ENCODE measurements at places on chromosomes 5 and 9.

DNA sequence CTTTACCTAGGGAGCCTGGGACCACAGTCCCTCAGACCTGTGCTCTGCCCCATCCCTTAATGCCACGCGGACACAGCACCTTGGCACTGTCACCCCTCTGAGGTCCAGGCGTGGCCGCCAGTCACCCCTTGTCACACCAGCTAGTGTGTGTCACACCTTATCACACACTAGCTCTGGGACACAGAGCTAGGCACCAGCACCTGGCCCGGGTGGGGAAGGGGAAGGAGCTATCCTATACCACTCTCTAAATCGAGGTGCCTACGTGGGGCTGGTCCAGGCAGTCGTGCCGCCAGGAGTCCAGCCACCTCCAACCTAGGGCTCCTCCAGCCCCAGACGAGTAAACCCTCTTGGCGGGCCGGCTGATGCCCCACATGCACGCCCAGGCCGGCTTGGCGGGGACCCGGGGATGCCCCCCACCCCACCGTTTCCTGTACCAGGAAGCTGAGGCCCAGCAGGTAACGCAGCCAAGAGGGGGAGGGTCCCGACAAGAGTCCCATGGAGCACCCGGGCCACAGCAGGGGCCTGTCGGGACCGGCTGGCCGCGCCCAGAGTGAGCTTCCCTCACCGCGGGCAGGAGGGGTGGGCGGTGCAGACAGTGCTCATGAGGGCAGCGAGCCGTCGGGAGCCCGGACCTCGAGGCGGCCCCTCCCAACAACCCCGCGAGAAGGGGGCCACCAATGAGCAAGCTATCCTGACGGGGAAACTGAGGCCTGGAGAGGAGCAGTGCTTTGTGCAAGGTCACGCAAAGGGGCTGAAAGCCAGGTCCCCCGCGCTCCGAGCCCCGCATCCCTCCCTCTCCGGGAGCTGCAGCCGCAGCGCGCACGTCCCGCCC lies 550 bp downstream of the CORO2A start:
- peak; percentile 45 for DNase-seq

- no peak for DNase-seq
Measured at GRCh38 chr9:85586684-85587083, 155.1 kb downstream of the AGTPBP1 start.

GRCh38 chr5:101091902-101092301 lies 188.8 kb upstream of the ST8SIA4 start:
- DNase-seq, result no peak

DNA sequence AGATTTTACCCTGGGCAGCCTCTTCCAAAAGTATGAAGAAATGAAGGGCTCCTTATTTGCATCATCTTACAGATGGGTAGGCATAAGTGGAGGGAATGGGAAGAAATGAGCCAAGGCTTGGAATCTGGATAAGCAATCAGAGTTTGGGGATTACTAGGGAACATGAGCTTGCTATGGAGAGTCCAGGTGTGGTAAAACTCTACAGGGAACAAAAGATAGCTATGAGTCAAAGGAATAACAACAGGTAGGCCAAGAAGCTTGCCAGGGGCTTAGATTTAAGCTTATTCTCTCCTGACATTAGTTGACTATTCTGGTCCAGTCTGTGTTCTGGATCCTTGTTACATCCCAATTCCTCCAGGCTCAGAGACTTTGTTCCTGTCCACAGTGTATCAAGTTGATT lies 16.4 kb downstream of the RFK start:
- DNase-seq, result no peak

- DNase-seq, result no peak
Measured at GRCh38 chr9:5488221-5489008, 21.9 kb upstream of the PDCD1LG2 start.

DNA sequence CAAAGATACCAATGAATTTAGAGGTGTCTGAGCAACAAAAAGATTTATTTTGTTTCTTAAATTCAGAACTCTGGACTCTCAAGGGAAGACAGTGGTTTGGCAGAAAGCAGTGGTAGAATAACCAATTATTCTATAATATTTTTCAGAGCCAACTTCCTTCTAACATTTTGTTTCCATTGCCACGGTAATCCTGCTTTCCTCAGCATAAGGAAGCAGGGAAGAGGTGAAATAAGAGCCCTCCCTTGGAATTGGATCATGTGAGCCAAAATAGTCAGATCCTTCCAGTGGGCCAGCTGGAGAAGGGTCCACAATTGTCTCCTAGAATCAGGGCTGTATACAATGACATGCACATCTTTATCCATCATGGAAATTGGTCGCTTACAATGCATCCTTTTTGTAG lies 130.0 kb upstream of the MAP1B start:
- no peak for DNase-seq

- no peak for DNase-seq
Measured at GRCh38 chr5:22567983-22568382, 285.2 kb downstream of the CDH12 start.

DNA sequence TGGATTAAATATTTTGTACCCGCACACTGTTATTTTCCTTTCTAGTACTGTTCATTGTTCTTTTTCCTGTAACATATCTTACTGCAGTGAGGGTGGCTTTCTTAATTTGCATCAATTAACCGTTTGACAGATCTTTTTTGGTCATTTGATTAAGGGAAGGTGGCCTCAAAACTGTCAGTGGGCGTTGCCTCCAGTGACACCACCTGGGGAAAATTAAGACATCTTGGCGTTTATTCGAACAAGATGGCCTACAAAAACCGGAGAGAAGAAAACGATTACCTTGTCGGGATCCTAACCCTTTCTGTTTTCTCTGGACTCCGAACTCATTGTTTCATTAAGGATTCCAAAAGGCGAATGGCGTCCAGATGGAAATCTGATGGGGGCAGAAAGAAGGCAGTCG lies 2.0 kb downstream of the BASP1 start:
- no peak for DNase-seq

- no peak for DNase-seq
Measured at GRCh38 chr5:40784916-40785315, 13.3 kb downstream of the PRKAA1 start.

DNA sequence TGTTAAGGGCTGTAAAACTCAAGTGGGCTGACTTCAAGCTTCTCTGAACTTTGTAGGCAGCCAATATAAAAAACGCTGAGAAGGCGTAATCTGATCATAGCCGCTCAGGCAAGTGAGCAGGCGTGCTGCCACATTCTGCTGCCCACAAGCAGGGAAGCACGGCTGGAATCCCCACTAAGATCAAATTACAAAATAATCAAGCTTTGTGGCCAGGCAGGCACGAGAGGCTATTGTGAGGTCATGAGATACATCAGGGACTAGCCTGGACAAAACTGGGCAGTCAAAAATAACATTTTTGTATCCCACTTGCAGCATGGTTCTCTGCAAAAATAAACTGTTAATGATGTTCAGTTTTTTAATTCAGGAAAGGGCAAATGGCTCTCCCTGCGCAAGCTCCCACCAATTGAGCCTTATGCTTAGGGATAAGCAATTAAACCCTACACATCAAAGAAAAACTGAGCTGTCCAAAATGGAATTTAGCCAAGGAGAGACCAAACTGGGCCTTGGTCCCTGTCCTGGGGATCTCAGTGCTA lies 64.0 kb downstream of the POU5F2 start:
- DNase-seq, result peak; percentile 23

GRCh38 chr9:123309611-123310010 lies 41.2 kb upstream of the STRBP start:
- DNase-seq, result no peak

GRCh38 chr9:132755096-132755495 lies 84.8 kb downstream of the GTF3C4 start:
- no peak for DNase-seq

GRCh38 chr5:109844148-109844547 lies 154.4 kb downstream of the MAN2A1 start:
- no peak for DNase-seq

DNA sequence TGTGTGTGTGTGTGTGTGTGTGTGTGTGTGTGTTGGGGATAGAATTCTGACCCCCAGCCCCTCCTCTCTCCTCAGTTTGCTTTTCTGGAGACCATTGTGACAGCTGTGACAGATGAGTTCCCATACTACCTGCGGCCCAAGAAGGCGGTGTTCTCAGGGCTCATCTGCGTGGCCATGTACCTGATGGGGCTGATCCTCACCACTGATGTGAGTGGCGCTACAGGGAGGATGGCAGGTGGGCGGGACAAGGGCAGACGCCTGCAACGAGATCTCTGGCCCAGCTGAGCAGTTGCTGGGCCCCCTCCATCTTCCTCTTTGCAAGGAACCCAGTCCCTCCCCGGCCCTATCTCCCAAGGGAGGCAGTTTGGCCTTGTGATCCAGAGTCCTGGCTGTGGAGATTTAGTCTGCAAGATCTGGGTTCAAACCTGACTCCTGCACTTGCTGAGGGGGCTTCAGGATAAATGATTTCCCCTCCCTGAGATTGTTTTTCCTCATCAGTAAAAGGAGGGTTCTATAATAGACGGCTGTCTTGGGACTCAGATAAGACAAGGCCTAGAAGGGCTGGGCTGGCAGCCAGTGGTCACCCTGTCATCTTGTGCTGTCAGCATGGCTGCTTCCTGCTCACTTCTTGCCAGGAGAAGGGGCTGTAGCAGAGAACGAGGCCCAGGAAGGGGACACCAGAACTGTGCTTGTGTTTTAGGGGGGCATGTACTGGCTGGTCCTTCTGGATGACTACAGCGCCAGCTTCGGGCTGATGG lies 14.1 kb downstream of the SLC6A7 start:
- no peak for DNase-seq

Data from mesothelial cell of epicardium (in vitro differentiated cells).